LHCN-M2 (cell line): ENCODE measurements at places on chromosomes 12 and 14.

DNA sequence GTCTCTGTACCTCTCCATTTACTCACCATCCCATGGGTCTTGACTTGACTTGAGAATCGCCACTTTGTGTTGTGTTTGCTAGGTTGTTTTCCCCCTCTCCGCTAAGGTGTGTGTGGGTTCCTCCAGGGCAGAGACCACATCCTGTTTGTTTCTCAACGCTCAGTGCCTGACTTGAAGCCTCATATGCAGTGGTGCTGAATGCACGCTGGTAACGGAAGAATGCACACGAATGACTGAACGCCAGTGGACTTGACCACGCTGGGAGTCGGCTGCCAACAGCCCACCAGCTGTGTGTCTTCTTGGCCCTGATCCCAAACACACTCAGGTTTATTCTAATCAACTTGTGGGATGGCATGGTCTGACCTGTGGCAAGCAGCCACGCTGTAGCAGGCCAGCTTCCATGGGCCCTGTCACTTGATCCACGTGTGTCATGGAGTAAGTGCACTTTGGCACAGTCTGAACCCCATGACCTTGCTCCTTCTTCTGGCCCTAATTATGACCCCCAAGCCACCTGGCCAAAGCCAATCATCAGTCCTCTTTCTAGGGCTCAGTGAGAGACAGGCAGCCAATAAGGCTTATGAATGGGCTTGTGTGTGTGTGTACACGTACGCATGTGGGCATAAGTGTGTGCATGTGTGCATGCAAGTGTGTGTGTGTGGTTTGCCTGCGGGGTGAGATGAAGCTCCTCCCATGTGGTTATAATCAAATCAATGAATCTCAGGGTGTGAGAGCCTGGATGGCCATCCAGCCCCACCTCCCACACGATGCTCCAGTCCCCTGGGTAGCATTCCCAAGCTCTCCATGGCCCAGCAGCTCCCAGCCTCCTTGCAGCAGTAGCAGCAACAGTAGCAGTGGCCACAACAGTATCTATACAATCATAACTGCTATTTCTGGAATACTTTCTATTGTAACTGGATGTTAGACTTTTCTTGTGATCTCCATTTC, 6.4 kb upstream of the TC2N start:
- no peak for DNase-seq

DNA sequence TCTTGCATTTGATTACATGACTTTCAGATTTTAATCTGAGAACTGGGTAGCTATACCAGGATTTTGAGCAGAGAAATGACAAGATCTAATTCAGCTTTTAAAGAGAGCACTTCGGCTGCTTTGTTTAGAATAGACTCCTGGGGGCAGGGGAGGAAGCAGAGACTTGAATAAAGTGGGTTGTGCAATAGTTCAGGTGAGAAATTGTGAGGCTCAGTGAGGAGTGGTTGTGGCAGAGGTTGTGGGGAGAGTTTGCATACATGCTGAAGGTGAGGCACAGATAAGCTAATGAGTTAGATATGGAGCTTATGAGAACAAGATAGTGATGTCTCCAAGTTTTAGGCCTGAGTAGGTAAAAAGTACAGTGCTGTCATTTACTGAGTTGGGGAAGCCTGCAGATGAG, 281.4 kb downstream of the FLRT2 start:
- no peak for DNase-seq

GRCh38 chr12:49147384-49147783, 16.2 kb upstream of the TUBA1B start:
- no peak for DNase-seq

- no peak for DNase-seq
Observed at GRCh38 chr12:104485651-104486362, 29.1 kb downstream of the CHST11 start.

DNA sequence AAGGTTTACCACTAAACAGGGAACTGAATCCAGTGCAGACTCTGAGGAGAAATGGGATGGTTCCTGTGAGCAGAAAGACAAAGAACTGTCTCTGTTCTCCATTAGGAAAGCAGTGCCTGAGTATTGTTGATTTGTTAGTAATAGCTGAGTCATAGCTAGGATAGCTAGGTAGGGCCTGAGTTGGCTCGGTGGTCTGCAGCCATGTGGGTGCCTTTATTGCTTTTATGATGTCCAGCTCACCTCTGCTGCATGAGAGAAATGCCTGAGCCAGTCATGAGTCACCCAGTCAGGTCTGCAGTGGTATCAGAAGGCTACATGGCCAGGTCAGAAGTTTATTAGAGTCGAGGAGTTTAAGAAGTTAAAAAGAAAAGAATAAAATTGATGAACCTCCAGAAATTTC, 24.2 kb downstream of the TRHDE start:
- DNase-seq = no peak

DNA sequence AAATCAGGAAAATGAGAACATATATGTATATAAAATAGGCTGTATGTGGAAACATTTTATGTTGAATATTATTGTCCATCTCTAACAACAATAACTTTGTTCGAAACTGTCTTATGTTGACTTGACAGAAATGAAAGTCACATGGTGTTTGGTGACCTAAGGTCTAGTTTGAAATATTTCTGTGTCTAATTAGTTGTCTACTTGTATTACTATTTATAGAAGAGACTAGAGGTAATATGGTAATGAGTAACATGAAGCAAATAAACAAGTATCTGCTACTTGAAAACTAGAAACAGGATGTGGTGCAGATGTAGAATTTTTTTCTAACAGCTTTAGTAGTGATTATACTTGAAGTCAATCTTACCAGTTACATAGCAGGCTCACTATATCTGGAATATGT, 3.9 kb downstream of the GPHN start:
- DNase-seq = no peak

DNA sequence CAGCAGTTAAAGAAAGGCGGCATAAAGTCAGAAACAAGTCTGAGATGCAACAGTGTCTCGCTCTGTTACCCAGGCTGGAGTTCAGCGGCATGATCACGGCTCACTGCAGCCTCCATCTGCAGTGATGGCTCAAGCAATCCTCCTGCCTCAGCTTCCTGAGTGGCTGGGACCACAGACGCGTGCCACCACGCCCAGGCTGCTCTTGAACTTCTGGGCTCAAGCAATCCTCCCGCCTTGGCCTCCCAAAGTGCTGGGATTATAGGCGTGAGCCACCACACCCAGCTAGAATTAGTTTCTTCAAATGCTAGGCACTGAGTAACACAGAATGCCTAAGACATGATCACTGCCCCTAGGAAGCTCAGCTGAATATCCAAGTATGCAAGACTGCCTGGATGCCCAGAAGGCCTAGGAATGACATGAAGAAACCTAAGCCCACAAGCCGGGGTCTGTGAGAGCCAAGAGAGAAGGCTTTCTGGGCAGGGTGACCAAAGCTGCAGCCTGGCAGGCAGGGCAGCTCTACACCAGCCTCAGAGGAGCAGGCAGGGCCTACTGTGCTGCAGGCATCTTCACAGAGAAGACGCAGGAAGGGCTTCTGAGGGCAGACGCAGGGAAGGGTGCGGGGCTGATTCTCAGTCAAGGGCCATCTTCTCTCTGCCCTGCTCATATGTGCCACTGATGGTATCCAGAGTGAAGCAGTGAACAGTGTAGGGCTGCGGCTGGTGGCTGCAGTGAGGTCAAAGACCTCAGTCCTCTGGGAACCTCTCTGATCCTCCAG, 4.3 kb upstream of the PPP2R5C start:
- DNase-seq = no peak

GRCh38 chr12:2101771-2102170, 49.0 kb downstream of the CACNA1C start:
- DNase-seq = no peak

- no peak for DNase-seq
Observed at GRCh38 chr12:85794531-85794930, 41.7 kb downstream of the RASSF9 start.

DNA sequence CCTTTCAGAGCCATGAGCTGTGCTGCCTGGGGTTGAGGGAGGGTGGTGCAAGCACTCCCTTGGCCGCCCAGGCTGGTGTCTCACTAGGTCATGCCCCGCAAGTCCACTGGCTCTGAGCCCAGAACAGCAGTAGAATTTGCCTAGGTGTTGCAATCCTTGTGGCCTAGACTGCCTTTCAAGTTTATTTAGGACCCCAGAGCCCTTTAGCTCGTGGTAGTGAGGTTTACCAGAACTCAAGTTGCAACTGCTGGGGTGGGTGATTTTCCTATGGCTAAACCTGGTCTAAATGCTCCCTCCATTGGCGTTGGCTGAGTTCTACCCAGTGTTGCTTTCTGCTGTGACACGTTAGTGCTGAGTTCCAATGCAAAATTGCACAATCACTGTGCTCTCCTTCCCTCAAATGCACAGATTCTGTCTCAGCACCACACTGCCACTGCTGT, 287.2 kb downstream of the BCAT1 start:
- peak; percentile 70 for DNase-seq

DNA sequence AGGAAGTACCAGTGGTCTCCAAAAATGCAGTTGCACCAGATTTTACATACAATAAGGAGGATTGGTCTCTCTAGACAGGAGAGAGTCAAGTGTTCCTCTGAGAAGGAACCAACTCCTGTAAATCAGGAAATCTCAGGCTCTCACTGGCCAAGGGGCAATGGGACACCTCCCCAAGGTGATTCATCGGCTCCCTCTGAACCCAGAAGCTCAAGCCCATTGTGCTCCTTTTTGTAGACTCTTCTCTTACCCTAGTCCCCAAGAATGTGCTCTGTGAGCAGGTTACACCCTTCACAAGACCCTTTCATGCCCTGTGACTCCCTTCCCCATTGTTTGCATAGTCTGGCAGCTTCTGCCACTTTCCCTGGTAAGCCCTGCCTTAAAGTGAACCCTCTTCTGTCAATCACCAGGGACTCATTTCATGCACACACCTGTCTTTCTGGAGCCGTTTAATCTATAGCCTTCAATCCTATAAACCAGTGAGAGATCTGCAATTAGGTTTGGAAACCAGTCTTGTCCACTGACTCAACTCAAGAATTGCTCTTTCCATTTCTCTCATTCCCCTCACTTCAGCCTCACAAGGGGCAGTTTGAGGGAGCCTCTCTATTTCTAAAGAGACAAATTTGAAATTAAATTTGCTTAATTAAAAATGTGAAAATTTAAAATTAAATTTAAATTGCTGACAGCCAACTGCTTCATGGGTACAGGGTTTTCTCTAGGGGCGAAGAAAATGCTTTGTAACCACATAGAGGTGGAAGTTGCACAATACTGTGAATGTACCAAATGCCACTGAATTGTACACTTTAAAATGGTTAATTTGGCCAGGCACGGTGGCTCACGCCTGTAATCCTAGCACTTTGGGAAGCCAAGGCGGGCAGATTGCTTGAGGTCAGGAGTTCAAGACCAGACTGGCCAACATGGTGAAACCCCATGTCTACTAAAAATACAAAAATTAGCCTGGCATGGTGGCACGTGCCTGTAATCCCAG, 38.3 kb upstream of the LTA4H start:
- DNase-seq = peak; percentile 35

- peak; percentile 49 for DNase-seq
Observed at GRCh38 chr14:103889313-103890051, 38.8 kb upstream of the TDRD9 start.

DNA sequence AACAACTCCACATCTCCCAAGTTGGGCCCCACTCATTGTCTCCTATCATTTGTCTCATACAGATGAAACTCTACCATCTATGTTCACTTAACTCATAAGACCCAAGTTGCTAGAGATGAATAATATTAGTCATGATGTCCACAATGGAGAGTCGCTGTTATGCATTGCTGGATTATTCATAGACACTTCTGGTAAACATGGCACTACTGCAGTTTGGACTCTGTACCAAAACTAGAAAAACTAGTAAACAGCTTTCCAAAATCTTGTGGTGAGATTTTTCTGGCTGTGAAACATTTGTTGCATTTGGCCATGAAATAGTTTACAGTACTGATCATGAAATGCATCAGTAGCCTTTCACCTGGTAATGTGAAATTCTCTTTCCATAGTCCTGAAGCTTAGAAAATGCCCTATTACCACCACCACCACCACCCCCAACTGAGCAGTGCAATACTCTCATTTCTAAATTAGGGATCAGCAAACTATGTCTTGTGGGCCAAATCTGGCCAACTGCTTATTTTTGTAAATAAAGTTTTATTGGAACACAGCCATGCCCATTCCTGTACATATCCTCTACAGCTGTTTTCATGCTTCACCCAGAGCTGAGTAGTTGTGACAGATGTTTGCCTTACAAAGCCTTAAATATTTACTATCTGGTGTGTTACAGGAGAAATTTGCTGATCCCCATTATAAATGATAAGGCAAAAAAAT, 236.5 kb downstream of the DPF3 start:
- peak; percentile 95 for DNase-seq

GRCh38 chr12:72612171-72612570, 340.0 kb downstream of the TRHDE start:
- no peak for DNase-seq

DNA sequence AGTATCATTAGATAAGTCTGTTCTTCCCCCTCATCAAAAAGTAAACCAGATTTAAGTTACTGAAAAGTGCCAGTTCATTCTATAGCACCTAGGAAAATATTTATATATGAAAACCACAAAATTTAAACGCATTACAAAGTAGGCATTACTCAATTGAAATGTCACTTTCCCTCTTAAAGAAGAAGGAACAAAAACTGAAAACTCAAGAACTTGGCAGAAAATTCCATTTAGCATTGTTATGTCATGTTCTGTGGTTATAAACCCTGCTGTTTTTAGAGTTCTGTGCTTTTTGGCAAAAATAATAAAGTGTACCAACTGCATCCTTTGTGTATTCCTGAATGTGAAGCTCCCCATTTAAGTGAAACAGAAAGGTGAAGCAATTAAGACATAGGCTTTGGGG, 3.6 kb downstream of the FGD4 start:
- DNase-seq = no peak

DNA sequence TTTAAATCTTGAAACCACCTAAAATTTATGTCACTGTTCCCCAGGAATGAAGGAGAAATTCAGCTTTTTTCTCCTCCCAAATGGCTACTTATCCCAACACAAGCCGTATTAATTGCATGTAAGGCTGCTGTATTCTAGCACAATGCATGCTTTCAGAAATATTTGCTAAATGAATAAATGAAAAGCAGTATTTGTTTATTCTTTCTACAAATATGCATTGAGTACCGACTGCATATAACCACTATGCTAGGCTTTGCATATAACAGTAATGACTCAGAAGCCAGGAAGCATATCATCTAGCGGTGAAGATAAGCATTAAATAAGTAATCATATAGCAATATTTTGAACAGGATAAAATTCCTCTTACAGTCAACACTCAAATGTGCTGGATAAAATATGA, 5.7 kb upstream of the LRR1 start:
- DNase-seq = no peak

DNA sequence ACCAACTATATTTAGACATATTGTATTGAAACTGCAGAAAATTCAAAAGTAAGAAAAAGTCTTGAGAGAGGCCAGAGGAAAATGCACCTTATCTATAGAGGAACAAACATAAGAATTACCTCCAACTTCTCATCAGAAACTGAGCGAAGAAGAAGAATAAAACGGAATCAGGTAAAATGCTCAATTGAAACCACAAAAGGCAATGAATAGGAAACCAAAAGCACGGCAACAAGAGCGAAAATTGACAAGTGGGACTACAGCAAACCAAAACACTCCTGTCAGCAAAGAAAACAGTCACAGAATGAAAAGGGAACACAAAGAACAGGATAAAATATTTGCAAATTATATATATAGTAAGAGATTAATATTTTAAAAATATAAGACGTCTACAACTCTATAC, 61.9 kb upstream of the PARP11 start:
- no peak for DNase-seq

- peak; percentile 44 for DNase-seq
Observed at GRCh38 chr12:110171186-110171538, 47.0 kb downstream of the IFT81 start.

- no peak for DNase-seq
Observed at GRCh38 chr12:66978802-66979201, 290.4 kb upstream of the CAND1 start.

GRCh38 chr12:43285159-43285598, 266.8 kb downstream of the ADAMTS20 start:
- DNase-seq = peak; percentile 93

- peak; percentile 90 for DNase-seq
Observed at GRCh38 chr12:108634341-108634751, 652 bp upstream of the SELPLG start.
